ENCODE measurements at places on chromosomes 5 and 9.
A peak's percentile ranks its signal among the peaks of the same experiment; 100 is the strongest.

DNA sequence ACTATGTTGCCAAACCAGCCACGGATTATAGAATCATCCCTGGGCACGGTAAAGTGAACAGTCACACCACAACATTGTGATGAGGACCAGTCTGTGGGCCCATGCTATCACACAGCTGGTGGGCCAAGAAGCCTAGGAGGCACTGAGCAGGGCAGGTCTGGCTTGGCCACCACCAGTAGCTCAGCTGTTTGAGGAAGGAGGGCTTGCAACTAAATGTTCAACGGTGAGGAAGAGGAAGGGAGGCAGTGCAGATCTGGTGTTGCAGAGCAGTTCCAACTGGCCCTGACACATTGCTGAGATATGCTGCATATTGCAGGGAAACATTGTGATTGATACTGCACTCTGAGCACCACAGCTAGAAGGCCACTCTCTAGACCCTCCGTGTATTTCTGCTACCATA lies 77.9 kb upstream of the ATG10 start:
- no peaks in the 10 kb centered on the region for H3K36me3 ChIP-seq
- H3K4me1 ChIP-seq = no peaks in the 10 kb centered on the region
- no peak overlapping the region for H3K27ac ChIP-seq
- no peaks in the 10 kb centered on the region for H3K27me3 ChIP-seq
- no peak for DNase-seq

- peaks cover 5% of the 10 kb centered on the region for H3K4me1 ChIP-seq
- H3K27me3 ChIP-seq = no peaks in the 10 kb centered on the region
- no peak overlapping the region for H3K4me3 ChIP-seq
- no peaks in the 10 kb centered on the region for H3K36me3 ChIP-seq
Measured at GRCh38 chr9:79477955-79478771, 93.6 kb upstream of the TLE4 start.

GRCh38 chr9:121196389-121196788 lies 5.3 kb downstream of the RAB14 start:
- peaks cover 15% of the 10 kb centered on the region for H3K36me3 ChIP-seq
- no peak for DNase-seq

GRCh38 chr5:55331321-55331720 lies 23.5 kb downstream of the MTREX start:
- H3K27ac ChIP-seq = no peak overlapping the region
- H3K4me1 ChIP-seq = peaks cover 23% of the 10 kb centered on the region
- DNase-seq = no peak
- H3K36me3 ChIP-seq = peaks cover 53% of the 10 kb centered on the region

- no peak overlapping the region for H3K27ac ChIP-seq
- DNase-seq = no peak
- no peaks in the 10 kb centered on the region for H3K36me3 ChIP-seq
Measured at GRCh38 chr5:83513491-83513890, 41.9 kb downstream of the VCAN start.

DNA sequence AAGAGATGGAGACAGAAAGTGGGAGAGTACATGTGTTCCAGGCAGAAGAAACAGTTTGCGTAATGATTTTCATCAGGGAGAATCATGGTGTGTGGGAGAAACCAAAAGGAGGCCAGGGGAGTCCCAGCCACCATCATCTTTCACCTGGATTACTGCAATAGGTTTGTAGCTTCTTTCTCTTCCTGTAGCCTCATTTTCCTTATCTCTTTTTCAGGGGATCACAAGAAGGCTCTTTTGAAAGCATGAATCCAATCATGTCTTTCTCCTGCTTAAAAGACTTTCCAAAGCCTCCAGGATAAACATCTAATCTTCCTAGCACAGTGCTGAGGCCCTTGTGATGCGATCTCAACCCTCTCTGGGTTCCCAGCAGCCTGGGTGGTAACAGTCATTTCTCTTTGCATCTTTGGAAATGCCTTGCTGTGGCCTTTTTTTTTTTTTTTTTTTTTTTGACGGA lies 10.3 kb upstream of the GPBP1 start:
- H3K4me1 ChIP-seq = peaks cover 13% of the 10 kb centered on the region
- H3K27me3 ChIP-seq = no peaks in the 10 kb centered on the region
- no peak overlapping the region for H3K27ac ChIP-seq
- no peaks in the 10 kb centered on the region for H3K36me3 ChIP-seq
- H3K4me3 ChIP-seq = no peak overlapping the region

- H3K36me3 ChIP-seq = peaks cover 2% of the 10 kb centered on the region
- H3K27me3 ChIP-seq = no peaks in the 10 kb centered on the region
- no peak for DNase-seq
- no peak overlapping the region for H3K4me3 ChIP-seq
- H3K4me1 ChIP-seq = peaks cover 6% of the 10 kb centered on the region
- no peak overlapping the region for H3K27ac ChIP-seq
Measured at GRCh38 chr9:20848490-20848889, 164.4 kb downstream of the FOCAD start.

- no peak overlapping the region for H3K4me3 ChIP-seq
- DNase-seq = no peak
- H3K27me3 ChIP-seq = no peaks in the 10 kb centered on the region
Measured at GRCh38 chr5:9338796-9339195, 207.1 kb downstream of the SEMA5A start.

- H3K36me3 ChIP-seq = no peaks in the 10 kb centered on the region
- H3K27me3 ChIP-seq = no peaks in the 10 kb centered on the region
- no peak overlapping the region for H3K4me3 ChIP-seq
Measured at GRCh38 chr9:134858051-134858841, 22.4 kb upstream of the FCN2 start.

- H3K4me3 ChIP-seq = no peak overlapping the region
- H3K27ac ChIP-seq = no peak overlapping the region
- H3K36me3 ChIP-seq = no peaks in the 10 kb centered on the region
Measured at GRCh38 chr5:15948190-15948589, 231.4 kb downstream of the MARCHF11 start.

DNA sequence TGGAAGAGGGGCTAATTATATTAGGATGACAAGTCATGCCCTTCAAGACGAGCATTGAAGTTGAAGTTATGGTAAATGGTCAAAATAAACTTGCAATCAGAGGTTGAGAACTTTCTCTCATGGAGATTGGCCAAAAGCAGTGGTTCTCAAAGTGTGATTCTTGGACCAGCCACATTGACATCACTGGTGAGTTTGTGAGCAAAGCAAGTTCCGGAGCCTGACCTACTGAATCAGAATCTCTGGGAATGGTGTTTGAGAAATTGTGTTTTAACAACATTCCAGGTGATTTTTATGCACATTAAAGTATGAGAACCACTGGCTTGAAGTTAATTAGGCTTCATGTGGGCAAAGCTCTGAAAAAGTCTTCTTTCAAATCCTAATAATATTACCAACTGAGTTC lies 403.5 kb downstream of the ZSWIM6 start:
- H3K4me3 ChIP-seq = no peak overlapping the region
- no peak for DNase-seq
- H3K27me3 ChIP-seq = peaks cover 11% of the 10 kb centered on the region
- no peaks in the 10 kb centered on the region for H3K4me1 ChIP-seq

DNA sequence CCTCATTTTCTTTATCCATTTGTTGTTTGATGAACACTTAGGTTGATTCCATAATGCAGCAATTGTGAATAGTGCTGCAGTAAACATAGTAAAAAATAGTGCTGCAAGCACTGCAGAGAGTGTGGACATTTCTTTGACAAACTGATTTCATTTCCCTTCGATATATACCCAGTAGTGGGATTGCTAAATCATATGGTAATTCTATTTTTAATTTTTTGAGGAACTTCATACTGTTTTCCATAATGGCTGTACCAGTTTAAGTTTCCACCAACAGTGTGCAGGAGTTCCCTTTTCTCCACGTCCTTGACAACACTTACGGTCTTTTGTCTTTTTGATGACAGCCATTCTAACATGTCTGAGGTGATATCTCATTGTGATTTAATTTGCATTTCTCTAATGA lies 138.2 kb upstream of the PLPPR1 start:
- no peak overlapping the region for H3K4me3 ChIP-seq
- H3K36me3 ChIP-seq = no peaks in the 10 kb centered on the region
- no peaks in the 10 kb centered on the region for H3K4me1 ChIP-seq
- no peak for DNase-seq

DNA sequence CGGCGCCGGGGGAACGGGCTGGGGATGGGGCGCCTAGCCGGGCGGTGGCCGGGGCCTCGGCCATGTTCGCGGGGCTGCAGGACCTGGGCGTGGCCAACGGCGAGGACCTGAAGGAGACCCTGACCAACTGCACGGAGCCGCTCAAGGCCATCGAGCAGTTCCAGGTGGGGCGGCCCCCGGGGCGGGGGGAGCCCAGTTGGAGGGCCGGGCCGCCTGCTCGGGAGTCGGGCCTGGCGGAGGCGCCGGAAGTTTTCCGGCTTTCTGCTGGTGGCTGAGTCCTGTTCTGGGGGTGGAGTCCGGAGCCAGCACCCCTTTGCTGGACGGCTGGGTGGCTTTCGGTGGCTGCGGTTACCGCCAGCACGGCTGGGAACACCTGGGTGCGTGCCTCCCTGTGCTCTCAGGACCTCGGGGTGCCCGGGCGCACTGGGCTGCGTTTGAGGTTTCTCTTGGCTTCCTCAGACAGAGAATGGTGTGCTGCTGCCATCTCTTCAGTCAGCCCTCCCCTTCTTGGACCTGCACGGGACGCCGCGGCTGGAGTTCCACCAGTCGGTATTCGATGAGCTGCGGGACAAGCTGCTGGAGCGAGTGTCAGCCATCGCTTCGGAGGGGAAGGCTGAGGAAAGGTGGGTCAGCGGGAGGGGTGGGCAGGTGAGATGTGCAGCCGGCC lies 454 bp downstream of the NELFB start:
- H3K36me3 ChIP-seq = peaks cover 10% of the 10 kb centered on the region
- no peaks in the 10 kb centered on the region for H3K27me3 ChIP-seq
- peak overlapping the region; percentile 87 for H3K27ac ChIP-seq
- H3K4me3 ChIP-seq = peak overlapping the region; percentile 90
- peaks cover 18% of the 10 kb centered on the region for H3K4me1 ChIP-seq
- DNase-seq = peak; percentile 48

DNA sequence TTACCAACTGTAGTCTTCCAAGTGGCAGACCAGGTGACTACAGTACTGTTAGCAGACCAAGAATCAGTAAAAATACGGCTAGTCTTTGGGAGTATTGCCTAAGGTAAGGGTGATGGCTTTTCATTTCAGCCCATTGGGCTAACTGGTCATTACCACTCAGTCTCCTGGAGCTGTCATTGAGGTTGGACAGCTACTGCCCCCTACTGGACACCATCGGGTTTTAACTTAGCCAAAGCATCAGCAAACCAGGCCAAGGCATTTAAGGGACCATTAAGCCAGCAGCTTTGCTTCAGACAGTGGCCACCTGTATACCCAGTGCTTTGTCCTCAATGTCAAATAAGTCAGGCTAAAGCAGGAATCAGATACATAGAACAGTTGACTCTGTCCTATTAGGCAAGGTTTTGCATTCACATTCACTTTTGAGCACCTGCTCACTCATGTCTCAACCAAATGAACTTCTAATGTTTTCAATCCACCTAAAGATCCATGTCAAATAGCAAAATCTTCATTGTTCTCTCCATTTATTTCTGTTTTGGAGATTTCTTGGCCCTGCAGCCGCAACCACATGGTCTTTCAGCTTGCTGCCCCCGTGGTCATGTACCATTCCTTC lies 117.2 kb downstream of the INVS start:
- peak; percentile 44 for DNase-seq
- H3K27me3 ChIP-seq = no peaks in the 10 kb centered on the region
- peaks cover 14% of the 10 kb centered on the region for H3K4me1 ChIP-seq
- no peak overlapping the region for H3K27ac ChIP-seq

GRCh38 chr5:32072054-32072453 lies 102.1 kb downstream of the GOLPH3 start:
- no peak overlapping the region for H3K27ac ChIP-seq
- H3K36me3 ChIP-seq = no peaks in the 10 kb centered on the region
- no peaks in the 10 kb centered on the region for H3K27me3 ChIP-seq
- no peak for DNase-seq
- H3K4me1 ChIP-seq = no peaks in the 10 kb centered on the region
- no peak overlapping the region for H3K4me3 ChIP-seq

DNA sequence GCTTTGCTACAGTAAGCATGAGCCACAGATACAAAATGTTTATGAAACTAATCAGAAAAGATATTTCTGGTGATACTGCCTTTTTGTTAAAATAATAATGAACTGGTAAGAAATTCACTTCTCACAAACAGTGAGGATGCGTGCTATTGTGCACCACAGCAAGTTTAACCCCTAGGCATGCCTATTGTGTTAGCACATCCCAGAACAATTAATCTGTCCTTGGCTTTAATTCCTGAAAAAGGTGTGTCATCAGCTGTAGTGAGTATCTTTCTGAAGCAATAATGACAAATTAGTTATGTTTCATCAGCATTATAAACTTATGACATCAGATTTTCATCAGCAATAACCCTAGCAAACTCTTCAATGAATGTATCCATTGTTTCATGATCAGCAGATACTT lies 1307.2 kb downstream of the EFNA5 start:
- H3K4me1 ChIP-seq = no peaks in the 10 kb centered on the region
- DNase-seq = no peak
- H3K27ac ChIP-seq = no peak overlapping the region
- H3K36me3 ChIP-seq = no peaks in the 10 kb centered on the region

- no peaks in the 10 kb centered on the region for H3K4me1 ChIP-seq
- H3K27me3 ChIP-seq = no peaks in the 10 kb centered on the region
- no peaks in the 10 kb centered on the region for H3K36me3 ChIP-seq
Measured at GRCh38 chr5:97476852-97477534, 293.9 kb upstream of the RIOK2 start.

DNA sequence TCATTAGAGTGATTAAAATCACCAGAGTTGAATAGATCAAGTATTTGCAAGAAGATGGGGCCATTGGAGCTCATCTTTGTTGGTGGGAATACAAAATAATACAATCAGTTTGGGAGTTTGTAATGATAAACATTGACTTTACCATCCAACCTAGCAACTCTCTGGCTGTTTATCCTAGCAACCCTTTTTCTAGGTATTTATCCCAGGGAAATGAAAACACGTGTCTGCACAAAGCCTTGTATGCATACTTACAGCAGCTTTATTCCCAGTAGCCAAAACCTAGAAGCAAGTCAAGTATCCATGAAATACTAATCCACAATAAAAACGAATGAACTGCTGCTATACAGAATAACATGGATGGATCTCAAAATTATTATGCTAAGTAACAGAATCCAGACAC lies 152.7 kb upstream of the DAB2 start:
- H3K4me3 ChIP-seq = no peak overlapping the region
- no peak overlapping the region for H3K27ac ChIP-seq
- peaks cover 7% of the 10 kb centered on the region for H3K27me3 ChIP-seq

GRCh38 chr9:3783156-3783555 lies 257.4 kb upstream of the RFX3 start:
- no peak overlapping the region for H3K27ac ChIP-seq
- H3K36me3 ChIP-seq = no peaks in the 10 kb centered on the region
- DNase-seq = no peak
- no peaks in the 10 kb centered on the region for H3K4me1 ChIP-seq
- no peak overlapping the region for H3K4me3 ChIP-seq

DNA sequence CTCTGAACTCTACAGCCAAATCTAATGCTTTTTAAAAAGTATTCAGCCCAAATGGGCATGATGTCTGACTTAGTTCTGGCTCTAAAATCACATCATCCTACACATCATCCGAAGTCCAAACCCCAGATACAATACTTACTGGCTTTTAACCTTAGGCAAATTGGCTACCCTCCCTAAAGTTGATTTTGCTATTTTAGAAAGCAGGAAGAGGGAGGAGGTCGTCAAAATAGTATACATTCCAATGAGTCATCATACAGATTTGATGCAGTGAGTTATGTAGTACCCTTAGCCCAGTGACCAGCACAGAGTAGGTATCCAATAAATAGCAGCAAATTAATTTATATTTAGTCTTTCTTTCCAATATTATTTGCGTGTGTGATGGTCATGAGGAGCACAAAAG lies 582.0 kb upstream of the TUSC1 start:
- no peak overlapping the region for H3K27ac ChIP-seq
- H3K4me3 ChIP-seq = no peak overlapping the region
- H3K36me3 ChIP-seq = no peaks in the 10 kb centered on the region
- DNase-seq = no peak
- H3K27me3 ChIP-seq = no peaks in the 10 kb centered on the region
- no peaks in the 10 kb centered on the region for H3K4me1 ChIP-seq
